ENCODE measurements at places on chromosomes 2 and 18.

- no peak for DNase-seq
Measured at GRCh38 chr2:234169674-234170073, 119.2 kb downstream of the SPP2 start.

GRCh38 chr18:63457977-63458376 lies 18.8 kb upstream of the SERPINB5 start:
- no peak for DNase-seq

DNA sequence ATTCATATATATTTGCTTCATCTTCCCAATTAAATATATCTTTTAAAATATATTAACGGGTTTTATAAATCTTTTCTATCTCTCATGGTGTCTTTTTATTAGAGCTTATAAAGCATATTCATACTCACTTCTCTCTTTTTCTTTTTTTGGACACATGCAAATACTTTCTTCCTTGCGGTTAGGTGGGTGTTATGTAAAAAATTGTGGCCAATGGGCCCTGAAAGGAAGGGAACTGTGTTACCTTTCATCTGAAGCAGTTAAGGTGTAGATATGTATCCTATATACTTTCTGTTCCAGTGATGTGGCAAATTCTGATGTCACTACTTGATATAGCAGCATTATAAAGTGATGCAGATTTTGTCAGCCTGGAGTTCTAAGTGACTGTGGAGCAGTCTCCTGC lies 714.5 kb downstream of the PLCL1 start:
- no peak for DNase-seq

- no peak for DNase-seq
Measured at GRCh38 chr2:136024616-136025015, 39.2 kb upstream of the DARS1 start.

DNA sequence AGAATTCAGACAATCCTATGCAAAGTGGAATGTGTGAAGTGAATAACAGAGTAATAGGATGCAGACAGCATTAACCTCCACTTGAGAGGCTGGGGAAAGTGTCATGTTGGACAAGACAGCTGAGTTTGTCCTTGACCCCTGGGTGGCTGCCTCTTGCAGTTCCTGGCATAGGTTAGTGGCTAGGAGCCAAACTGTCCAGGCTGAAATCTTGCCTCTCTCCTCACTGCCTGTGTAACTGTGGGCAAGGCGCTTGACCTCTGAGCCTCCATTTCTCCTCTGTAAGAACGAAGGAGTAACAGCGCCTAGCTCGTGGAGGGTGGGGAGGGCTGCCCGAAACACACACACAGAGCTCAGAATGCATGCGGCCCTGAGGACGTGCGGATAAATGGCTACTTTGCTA lies 34.8 kb upstream of the LDLRAD4 start:
- no peak for DNase-seq
